ENCODE measurements at places on chromosomes 6 and 20.

GRCh38 chr6:12170351-12171092, 119.6 kb upstream of the EDN1 start:
- peak; percentile 48 for DNase-seq

DNA sequence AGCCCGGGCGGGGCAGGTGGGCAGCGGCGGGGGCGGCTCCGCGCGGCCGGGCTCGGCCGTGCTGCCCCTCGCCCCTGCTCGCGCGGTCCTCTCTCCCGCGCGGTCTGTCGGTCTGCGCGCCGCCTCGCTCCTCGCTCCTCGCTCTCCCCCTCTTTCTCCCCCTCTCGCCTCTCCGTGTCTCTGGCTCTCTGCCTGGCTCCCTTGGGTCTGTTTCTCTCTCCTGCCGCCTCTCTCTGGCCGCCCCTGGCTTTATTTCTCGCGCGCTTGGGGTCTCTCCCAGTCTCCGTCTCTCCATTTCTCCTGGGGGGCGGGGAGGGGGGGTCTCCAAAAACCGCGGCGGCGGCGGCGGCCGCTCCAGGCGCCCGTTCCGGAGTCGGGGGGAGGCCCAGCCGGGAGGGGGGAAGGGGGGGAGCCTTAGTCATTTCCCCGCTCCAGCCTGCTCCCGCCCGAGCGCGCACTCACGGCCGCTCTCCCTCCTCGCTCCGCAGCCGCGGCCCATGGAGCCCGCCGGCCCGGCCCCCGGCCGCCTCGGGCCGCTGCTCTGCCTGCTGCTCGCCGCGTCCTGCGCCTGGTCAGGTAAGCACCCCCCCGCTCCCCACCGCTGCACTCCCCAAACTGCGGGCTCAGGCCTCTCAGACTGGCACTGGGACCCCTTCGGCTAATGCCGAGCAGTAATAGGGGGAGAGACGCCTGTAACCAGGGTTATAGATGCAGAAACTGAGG, at the start of gene SIRPA:
TSS of gene SIRPA (plus strand) at position 457 of the 723 bp plus-strand sequence. CDS start at position 498, 41 bp downstream.
- peak; percentile 60 for DNase-seq

- DNase-seq, result no peak
Observed at GRCh38 chr6:131917763-131918649, 33.2 kb downstream of the CCN2 start.

DNA sequence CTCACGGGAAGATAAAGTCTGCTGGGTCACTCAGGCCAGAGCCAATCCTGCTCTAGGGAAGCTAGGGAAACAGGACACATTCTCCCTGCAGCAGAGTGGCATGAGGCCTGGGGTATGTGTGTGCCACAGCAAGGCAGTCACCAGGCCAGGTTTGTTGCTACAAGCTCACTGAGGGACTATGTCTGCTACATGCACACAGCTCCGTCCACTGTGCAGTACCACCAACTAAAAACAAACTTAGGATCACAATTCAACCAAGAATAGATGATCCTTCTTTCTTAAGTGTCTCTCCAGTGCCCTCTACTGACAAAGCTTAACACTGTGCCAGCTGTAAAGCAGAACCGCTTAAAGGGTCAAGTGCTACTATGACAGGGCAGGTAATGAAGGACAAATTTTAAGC, 192.5 kb downstream of the PTPRK start:
- DNase-seq, result peak; percentile 50

DNA sequence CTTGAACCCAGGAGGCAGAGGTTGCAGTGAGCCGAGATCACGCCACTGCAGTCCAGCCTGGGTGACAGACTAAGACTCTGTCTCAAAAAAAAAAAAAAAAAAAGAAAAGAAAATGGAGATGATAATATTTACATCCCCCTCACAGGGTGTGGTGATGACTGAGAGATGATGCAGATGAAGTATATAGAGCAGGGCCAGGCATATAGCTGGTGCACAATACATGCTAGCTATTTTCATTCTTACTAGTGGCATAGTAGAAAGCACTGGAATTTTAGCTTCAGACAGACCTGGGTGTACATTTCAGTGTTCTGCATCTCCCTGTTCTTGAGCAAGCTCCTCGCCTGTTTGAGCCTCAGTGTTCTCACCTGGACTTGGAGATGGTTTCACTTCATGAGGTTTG, 36.9 kb downstream of the CEBPB start:
- no peak for DNase-seq

- no peak for DNase-seq
Observed at GRCh38 chr6:109014606-109015005, 80.0 kb downstream of the SESN1 start.

- DNase-seq, result no peak
Observed at GRCh38 chr6:127592964-127593363, 16.0 kb downstream of the C6orf58 start.

DNA sequence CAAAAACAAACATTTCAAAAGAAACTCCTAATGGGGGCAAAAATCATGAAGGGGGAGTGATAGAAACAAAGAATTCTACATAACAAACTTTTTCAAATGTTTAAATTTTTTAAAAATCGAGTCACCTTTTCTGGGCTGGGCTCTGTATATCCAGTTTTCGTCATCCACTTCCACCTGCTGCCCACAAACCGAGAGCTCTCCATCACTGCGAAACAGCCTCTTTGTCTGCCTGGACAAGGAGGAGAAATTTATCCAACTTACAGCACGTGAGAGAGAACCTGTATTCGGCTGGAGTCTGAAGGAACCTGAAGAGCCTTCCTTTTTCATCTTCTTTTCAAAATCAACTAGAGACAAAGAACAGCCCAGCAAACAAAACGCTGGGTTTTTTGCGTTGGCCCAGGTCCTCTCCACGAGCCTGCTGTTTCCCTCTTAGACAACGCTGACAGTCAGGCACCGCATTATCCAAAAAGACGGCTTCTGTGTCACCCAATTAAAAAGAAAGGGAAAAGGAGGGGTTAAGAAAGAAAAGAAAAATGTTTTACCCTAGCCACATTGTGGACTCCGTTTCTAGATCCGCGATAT, 72.4 kb upstream of the NHSL1 start:
- DNase-seq, result no peak

DNA sequence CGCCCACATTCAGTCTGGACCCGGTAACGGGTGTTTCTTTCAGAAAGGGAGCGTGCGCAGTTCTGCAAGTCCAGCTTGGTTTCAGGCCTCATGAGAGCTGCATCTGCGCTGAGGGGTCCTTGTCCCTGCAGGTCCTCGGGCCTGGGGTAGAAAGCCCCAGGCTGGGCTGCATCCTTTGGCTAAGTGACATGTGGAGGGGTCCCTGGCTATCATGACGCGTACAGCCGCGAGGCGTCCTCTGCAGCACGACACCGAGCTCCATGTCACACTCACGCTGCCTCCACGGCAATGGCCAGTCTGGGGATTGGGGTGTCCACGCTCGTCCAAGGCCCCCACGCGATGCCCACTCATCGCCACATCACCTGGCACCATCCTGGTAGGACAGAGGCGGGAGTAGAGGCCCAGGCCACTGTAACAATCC, 1.7 kb upstream of the KIF25 start:
- DNase-seq, result no peak

DNA sequence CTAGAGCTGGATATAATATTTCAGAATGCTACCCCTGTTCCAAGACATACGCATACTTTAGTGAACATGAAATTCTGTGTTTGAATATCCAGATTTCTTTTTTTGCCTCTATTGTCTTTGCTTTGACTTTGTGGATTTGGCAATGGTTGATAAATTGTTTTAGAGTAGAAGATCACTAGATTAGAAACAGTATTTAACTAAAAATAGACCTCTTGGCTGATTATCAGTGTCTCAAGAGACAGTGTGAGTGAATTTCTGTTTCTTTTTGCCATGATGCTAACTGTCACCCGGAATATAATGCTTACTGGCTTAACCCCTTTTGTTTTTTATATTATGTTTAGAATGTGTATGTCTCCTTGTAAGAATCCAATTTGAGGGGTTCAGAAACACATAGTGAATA, 102.5 kb downstream of the PLCB1 start:
- DNase-seq, result no peak

GRCh38 chr20:50475681-50476292, 34.4 kb upstream of the PTPN1 start:
- DNase-seq, result peak; percentile 68

- no peak for DNase-seq
Observed at GRCh38 chr6:31171931-31172905, 1.7 kb upstream of the POU5F1 start.

GRCh38 chr6:98014442-98015201, 731.6 kb upstream of the MMS22L start:
- no peak for DNase-seq

DNA sequence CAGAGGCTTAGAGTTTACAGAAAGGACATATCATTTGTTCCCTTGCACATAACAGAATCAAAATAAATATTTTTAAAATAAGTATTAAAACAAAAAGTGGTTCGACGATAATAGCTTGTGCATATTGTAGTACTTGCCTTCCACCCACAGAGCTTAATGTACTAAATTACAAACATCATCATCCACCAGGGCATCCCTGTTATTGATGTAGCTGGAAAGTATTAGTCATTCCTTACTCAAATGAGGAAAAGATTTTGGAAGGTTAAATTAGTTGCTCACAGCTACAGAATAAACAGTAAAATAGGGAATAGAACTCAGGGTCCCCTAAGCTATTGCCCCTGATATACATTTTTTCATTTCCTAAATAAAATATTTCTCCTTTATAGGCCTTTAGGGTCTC, 150.3 kb downstream of the PTPRK start:
- peak; percentile 84 for DNase-seq

DNA sequence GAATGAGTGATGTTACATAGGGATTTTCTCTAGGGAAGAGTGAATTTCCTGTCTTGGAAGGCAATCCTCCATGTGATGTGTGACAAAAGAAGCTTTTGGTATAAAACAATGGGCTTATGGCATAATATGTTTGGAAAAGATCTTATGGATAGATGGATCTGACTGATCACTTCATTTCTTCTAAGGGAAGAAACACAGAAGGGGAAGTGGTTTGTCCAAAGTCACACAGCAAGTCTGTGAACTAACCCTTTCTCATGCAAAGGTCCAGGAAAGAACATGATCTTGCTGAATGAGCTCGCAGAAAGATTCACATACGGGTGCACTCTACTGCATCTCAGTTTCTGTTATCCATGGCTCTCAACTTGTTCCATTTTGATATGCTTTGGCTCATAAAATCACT, 575.9 kb upstream of the JAG1 start:
- DNase-seq, result no peak

DNA sequence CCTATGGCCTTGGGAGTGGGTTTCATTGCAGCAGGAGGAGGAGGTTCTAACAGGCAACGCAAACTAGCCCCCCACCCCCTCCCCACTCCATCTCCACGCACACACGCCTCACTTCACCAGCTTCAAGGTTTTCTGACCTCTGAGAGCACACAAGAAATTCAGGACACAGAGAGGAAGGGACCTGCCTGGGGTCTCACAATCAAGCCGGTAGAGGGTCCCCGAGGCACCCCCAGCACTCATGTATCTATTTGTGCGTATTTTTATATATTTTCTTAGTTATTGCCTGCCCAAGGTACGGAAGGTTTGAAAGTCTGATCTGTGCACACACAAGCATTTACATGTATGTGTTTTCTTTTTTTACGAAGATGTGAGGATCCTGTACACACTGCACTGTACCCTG, 16.9 kb downstream of the MDFI start:
- DNase-seq, result no peak

GRCh38 chr20:49352751-49353150, 74.9 kb upstream of the ZNFX1 start:
- DNase-seq, result no peak

GRCh38 chr6:102474041-102474807, 1080.7 kb downstream of the GRIK2 start:
- DNase-seq, result no peak

DNA sequence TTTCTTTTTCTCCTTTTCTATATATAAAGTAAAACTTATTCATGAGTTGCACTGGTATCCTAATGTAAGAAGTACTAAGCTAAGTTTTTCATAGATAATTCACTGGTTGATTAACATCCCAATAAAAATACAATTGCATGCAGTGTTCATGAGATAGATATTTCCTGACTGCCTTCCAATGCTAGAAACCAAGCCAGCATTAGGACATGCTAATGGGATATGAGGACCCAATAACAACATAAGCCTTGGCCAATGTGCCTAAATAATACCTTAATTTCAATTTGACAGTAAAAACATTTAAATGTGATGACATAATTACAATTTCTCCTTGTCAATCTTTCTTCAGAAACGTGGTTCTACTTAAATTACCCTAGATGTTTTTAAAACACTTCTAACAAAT, 152.7 kb downstream of the RNGTT start:
- DNase-seq, result no peak

GRCh38 chr6:31358302-31358701, 1.3 kb upstream of the HLA-B start:
- DNase-seq, result no peak

DNA sequence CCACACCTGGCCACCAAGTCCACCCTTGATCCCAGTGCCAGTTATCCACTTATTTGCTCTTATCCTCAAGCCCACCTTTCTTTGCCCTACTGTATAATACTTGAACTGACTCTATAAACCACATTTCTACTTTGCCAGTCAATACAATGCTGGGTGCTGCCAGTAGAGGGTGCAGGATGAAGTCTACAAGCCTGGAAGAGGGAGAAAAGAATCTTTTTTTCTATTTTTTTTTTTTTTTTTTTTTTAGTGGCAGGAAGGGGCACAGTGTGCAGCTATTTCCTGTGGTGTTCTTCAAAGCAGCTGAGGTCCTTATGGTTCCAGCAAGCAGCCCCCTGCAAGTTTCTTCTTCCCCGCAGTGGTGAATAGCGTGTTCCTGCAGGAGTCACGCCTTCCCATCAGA, 22.2 kb upstream of the GABRR1 start:
- DNase-seq, result peak; percentile 8

- DNase-seq, result peak; percentile 81
Observed at GRCh38 chr6:130890521-130890971, 63.3 kb downstream of the SMLR1 start.

- no peak for DNase-seq
Observed at GRCh38 chr20:50253101-50253500, 62.5 kb downstream of the CEBPB start.

- peak; percentile 34 for DNase-seq
Observed at GRCh38 chr6:17640477-17640917, 40.4 kb downstream of the FAM8A1 start.

GRCh38 chr6:142458836-142459235, 157.0 kb downstream of the ADGRG6 start:
- DNase-seq, result no peak

GRCh38 chr6:87641065-87641692, 51.2 kb downstream of the ORC3 start:
- no peak for DNase-seq

DNA sequence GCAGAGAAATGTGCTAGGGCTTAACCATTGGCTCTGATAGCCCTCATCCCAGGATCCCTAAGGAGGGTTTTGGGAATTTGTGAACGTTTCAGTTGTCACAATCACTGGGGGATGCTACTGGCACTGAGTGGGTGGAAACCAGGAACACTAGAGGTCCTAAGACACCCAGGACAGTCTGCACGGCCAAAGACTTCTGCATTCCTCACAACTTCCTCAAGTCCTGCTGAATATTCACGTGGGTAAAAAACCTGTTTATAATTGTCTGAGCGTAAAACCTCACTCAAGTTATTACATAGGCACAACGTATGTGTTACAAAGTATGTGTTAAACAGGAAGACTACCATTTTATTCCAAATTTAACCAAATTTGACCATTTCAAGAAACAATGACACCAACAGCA, 52.4 kb downstream of the GMDS start:
- no peak for DNase-seq
